ENCODE measurements at places on chromosomes 1 and 21.
A peak's percentile ranks its signal among the peaks of the same experiment; 100 is the strongest.

DNA sequence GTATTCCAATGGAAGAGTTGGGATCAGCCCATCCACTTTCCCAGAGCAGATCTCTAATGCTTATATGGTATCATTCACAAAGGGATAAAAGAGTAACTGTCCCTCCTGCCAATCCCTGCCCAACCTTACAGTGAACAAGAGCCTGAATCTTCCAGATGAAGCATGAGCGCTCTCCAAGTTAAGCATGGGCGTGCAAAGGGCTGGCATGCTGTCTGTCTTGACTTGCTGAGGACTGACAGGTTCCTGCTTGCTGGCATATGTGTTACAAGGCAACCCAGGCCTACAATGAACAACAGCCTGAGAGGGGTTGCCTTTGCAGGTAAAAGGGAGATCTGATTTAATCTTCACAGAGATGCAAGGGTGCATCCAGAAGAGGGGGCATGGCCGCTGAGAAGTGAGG, 155.6 kb upstream of the SOD1 start:
- DNase-seq: no peak

- DNase-seq: no peak
These were observed 2.2 kb upstream of the CDC42BPA start for GRCh38 chr1:227320476-227320875.

DNA sequence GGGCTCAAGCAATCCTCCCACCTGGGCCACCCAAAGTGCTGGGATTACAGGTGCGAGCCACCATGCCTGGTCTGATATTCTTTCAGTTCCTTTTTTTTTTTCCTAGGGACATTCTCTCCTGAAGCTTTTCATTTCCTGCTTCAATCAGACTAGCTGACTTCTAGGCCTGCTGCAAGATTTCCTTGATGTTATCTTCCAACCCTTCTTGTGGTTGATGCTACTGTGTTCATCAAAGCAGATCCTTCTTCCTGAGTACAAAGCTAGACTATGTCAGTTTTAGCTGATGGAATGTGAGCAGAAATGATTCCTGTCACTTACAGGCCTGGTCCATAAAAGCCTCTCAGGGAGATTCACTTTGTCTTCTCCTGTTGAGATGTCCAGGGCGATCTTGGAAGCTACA, 146.4 kb downstream of the CDC7 start:
- DNase-seq: no peak

- no peak for DNase-seq
These were observed 108.1 kb downstream of the ATG4C start for GRCh38 chr1:62891956-62892562.

DNA sequence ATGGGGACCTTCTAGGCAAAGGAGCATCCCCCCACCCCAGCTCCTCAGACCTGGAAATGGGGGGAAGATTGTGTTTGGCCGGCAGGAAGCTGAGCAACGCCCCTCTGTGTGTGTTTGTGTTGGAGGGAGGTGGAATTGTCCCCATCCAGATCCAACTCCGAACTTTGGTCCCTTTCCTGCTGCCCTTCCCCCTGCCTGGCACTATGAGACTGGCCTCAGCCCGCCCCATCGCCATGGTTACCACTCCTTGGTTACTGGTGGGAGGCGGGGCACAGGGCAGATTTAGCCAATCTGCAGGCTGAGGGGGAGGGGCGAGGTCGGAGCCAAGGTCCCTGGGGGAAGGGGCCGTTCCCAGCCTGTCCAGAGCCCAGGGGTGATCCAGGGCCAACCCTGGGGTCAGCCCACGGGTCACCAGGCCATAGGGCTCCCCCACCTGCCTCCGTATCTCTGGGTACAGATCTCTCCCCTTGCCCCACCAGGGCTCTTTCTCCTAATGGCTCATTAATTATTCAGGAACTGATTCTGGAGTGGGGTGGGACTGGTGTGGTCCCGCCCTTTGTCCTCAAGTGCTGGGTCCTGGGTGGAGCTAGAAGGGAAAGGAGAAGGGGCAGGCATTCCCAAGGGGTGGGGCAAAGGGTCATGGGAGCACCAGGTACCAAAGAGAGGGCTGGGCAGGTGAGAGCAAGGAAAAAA, 15.2 kb downstream of the PTPRF start:
- DNase-seq: peak; percentile 79

DNA sequence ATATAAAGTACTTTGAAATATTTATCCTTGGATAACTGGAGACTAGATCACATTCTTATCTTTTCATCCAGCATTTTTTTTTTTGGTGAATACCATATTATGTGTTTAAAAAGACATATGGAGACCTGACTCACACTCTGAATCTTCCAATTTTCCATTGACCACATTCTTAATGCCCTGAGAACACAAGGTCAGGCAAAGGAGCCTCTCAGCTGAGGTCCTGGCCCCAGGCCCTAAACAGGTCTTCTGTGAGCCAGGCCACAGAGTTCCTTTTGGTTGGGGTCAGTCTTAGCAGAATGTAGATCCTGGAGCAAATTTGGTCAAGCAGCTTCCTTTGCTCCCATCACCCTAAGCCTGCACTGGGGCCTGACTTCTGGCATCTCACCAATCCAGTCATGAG, 390.1 kb upstream of the ST6GALNAC5 start:
- no peak for DNase-seq

DNA sequence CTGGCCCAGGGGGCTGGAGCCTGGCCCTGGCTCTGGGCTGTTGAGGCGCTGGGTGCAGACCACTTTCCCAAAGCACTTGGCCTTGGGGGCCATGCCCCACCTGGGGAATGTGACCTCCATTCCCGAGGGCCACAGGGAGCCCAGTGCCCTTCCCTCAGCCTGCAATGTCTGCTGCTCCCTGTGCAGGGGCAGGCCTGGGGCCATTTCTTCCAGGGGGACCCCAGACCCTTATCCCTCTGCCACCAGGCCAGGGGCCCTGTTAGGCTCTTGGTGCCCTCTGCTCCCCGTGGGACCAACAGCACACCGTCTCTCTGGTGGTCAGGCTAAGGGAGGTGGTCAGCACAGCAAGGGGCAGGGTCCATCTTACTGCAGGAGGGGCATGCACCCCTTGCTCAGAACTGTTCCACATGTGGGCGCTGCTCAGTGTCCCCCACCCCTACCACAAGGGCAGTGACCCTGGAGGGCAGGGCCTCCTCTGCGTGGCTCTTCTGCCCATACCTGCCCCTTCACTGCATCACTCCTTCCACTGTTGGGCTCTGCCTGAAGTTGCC, 1.1 kb upstream of the TMEM52 start:
- DNase-seq: no peak

DNA sequence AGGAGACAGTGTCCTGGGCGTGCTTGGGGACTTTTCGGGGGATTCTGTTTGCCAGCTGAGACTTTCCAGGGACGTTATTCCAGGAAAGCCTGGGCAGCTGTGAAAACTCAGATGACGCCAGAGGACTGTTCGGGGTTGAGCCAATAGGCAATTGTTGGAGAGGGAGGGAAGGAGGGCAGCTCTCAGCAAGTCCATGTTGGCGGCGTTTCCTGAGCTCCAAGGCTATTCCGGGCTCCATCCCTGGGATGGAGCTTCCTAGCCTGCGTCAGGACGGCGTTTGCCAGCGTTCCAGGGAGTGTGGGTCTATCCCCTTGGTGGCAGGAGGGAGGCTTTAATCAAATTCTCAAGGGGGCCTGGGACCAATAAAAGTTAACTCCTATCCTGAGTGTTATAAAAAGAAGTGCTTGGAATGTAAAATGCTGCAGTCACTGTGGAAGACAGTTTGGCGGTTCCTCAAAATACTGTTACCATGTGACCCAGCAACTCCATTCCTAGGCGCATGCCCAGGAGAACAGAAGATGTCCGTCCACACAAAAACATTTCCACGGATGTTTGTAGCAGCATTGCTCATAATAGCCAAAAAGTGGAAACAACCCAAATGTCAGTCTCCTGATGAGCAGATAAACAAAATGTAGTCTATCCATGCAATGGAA, 15.2 kb downstream of the SLC27A3 start:
- no peak for DNase-seq

DNA sequence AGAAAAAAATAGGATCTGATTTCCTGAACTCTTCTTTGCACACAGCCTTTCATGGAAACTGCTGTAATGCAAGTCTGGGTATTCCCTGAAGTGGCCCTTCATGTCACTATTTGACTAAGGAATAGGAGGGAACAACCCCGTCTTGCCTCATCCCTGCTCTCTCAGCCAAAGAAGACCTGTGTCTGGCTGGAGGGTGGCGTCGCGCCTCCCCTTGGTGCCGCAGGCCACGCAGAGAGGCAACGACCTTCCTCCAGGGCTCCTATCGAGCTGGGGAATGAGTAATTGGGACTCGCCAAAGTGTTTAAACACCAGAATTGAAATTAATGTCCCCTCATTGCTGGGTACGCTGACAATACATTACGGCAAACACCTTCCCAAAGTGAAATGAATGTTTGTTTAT, 129.8 kb downstream of the PBX1 start:
- no peak for DNase-seq

DNA sequence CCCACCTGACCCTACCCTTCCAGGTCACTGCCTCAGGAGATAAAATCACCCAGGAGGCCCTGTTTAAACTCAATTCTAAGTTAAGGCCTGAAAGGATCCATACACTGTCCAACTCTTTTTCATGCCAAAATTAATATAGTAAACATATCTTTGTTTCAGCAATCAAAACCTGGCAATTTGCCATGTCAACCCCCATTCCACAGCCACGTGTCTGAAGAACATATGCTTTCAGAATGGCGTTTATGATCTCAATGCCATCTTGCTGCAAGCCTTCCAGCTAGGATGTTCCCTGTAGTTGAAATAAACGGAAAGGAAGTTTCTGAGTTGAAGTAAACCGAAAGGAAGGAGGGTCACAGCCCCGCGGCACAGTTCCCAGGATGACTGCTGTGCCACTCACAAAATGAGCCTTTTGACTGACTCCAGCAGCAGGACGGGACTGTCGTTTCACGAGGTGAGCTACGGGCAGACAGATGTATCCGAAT, 472.0 kb downstream of the SMYD3 start:
- no peak for DNase-seq

DNA sequence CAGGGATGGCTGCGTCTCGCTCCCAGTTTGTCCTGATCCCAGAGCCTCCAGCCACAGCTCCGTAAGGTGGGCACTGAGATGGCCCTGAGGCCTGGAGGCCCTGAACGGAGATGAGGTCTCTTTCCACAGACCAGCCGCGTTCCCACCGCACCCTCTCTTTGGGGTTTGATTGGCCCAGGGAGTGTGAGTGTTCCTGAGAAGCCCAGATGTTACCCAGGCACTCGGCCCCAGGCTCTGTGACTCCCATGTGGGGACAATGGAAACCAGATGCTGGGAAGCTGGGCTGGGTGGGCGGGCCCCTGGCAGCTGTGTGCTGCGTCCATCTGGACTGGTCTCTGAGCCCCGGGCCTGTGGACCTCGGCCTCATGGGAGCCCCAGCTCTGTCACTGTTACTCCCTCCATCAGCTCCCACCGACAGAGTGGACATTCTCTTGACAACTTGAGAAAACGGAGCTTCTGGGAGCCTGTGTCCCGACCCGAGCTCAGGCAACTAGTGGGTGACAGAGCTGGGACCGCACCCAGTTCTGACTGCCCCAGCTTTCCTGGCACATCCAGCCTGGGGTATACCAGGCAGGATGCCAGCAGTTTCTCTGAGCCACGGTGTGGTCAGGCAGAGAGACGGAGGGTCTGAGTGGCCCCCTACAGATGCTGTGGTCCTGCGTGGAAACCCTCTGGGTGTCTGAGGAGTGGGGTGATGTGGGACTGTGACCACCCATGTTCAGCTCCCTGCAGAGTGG, 9.8 kb upstream of the COL6A1 start:
- DNase-seq: peak; percentile 35

DNA sequence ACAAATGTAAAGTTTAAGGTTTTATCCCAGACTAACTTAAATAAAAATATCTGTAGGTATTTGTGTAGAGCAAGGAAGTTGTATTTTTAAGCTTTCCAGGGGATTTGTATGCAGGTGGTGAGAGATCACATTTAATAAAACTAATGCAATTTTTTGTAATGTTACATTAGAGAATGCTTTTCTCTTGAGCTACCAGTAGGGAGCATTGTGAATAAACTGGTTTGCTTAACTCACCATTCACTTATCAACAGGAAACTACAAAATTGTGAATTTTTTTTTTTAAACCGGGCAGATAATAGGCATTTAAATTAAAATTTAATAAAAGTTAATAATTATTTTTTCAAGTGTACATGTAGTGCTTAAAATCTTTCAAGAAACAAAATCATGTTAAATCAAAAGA, 78.6 kb downstream of the IVNS1ABP start:
- no peak for DNase-seq

DNA sequence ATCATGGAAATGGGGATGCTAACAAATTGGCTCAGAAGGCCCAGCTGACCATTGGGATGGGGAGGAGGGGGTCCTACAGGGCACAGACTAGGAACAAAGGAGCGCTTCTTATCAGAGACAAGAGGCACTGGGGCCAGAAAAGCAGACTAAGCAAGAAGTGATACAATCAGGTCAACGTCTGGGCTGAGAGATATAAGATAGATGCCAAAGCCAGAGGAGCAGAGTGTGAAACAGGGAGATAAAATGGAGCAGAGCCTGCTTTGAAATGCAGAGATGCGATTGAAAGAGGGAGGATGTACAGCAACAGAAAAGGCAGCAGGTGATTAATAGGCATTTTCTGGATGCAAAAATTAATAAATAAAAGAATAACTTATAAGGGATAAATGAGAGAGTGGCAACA, 127.5 kb upstream of the SAMSN1 start:
- no peak for DNase-seq

GRCh38 chr1:244068567-244068966, 17.5 kb downstream of the ZBTB18 start:
- peak; percentile 50 for DNase-seq

DNA sequence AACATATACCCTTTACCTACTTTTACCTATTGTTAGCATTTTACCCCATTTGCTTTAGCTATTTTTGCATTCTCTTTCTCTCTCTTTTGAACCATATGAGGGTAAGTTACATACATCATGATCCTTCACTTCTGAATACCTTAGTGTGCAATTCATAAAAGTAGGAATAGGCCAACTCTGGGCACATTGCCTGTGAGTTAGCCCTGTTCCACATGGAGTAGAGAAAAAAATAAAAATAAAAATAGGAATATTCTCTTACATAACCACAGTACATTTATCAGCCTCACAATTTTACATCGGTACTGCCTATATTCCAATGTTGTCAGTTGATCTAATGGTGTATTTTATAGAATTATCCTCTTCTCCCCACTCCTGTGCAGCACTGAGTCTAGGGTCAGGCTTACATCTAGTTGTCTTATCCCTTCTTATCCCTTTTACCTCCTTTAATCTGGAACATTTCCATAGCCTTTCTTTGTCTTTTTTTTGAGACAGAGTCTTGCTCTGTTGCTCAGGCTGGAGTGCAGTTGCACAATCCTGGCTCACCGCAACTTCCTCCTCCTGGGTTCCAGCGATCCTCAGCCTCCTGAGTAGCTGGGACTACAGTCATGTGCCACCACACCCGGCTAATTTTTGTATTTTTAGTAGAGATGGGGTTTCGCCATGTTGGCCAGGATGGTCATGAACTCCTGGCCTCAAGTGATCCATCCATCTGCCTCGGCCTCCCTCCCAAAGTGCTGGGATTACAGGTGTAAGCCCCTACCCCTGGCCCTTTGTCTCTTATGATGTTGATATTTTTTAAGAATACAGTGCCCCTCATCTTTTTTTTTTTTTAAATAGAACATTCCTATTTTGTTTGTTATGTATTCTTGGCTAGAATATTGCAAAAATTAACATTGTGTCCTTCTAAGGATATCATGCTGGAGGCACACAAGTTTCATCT, 11.1 kb upstream of the SLC30A1 start:
- DNase-seq: no peak

- no peak for DNase-seq
These were observed 71.2 kb upstream of the BCL9 start for GRCh38 chr1:147470079-147470478.

GRCh38 chr1:21117597-21118001, 59.1 kb downstream of the EIF4G3 start:
- no peak for DNase-seq
